Activated CD4-positive, alpha-beta T cell treated with anti-CD3 and anti-CD28 coated beads, Interleukin-2, amount 50 U/mL, for 4 hours (primary cell): ENCODE measurements at places on chromosomes 11 and 22.

- DNase-seq: no peak
Measured at GRCh38 chr11:134614141-134614540, 202.1 kb upstream of the B3GAT1 start.

- peak; percentile 51 for DNase-seq
Measured at GRCh38 chr11:61083601-61084147, 18.6 kb upstream of the CD5 start.

DNA sequence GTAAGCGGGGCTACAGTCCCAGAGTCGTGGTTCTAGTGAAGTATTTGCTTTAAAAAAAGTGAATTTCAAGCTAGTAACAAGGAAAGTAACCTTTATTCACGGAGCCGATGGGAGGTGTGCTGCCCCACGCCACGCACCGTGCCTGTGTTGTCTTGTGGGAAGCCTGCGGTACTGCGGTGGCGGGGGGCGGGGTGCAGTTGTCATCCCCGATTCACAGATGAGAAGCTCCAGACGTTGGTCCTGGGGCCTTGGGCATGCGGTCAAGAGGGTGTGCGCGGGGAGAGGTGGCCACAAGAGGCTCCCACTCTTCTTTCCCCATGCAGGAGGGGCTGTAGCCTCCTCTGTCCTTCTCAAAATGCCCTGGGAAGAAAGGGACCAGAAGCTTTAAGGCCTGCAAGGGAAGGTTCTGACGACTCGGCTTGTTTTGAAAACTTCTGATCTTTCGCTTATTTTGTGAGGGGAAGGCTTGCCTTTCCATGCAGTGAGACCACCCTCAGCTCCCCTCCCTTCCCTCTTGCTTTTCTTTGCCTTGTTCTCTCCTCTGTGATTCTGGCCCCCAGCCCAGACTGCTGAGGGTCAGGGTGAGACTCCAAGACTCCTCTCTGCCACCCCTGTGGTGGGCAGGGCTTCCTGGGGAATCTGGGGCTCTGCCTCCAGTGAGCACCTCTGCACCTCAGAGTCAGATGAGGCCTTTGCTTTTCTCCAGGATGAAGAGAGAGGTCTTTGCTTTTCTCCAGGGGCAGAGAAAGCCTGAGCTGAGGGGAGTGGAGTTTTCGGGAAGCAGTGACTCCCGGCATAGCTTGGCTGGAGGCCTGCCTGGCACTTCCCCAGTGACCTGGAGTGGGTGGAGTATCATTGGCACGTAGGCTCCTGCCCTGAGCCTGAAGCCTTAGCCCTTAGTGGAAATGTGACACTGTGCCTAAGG is 6.2 kb downstream of the GLB1L3 start:
- DNase-seq: no peak

- DNase-seq: no peak
Measured at GRCh38 chr11:40183073-40184064, 1276.1 kb downstream of the LRRC4C start.

GRCh38 chr22:45639747-45640102 is 31.9 kb upstream of the ATXN10 start:
- no peak for DNase-seq

DNA sequence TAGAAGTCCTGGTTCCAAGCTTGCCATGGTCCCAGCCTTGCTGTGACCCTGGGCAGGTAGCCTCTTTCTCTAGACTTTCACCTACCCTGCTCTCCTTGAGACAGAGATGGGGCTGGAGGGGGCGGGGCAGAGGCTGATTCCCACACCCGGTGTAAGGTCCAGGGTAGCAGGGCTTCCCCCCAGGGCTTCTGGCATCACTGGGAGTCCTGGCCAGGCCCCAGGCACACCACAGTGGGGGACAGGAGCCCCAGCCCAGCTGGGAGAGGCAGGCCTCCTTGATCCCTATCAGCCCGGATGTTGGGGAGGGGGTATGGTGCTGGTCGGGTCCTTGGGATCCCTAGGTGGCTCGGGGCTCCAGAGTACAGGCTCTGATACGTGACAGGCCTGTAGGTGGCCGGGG is 1.7 kb upstream of the NUDT8 start:
- DNase-seq: no peak

DNA sequence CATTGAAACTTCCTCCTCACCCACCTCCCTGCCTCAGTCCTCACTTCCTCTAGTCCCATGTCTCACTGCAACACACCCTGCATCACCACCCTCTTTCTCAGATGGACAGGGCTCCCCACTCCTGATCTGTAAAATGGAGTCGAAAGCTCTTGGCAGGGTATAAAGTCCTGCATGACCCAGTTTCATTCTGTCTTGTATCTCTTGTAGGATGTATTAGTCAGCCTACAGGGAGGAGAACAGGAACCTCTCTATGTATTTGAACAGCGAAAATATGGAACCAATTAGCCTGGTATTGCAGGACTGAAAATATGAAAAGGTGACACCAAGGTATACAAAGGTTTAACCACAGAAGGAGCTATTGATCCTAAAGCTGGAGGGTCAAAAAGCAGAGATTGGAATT is 156.9 kb upstream of the SNX19 start:
- no peak for DNase-seq

DNA sequence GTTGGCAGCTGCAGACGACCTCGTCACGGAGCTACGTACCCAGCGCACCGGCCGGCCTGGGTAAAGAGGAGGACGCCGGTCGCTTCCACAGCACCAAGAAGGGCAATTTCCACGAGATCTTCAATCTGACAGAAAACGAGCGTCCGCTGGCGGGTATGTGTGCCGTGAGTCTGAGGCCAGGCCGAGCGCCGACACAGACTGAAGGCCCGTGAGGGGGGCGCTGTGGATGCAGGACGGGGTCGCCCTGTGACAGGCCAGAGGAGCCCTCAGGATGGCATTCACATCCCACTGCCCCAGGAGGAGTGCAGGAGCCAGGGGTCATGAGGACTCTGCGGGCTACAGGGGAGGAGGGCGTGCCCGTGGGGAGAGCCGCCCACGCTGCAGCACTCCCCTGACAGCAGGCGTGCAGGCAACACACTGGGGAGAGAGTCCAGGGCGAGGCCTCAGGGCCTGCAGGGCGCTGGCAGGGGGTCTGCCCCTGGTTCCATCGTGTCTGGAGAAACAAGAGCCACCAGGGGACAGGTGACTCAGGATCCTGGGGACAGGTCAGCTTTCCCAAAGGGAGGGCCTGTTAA is 53.6 kb downstream of the GRAMD4 start:
- DNase-seq: peak; percentile 51

GRCh38 chr11:131370090-131370751 is at the start of gene NTM:
TSS of gene NTM (plus strand) at chr11:131370615.
- DNase-seq: no peak

GRCh38 chr11:121113611-121114010 is 12.6 kb downstream of the TECTA start:
- DNase-seq: no peak

DNA sequence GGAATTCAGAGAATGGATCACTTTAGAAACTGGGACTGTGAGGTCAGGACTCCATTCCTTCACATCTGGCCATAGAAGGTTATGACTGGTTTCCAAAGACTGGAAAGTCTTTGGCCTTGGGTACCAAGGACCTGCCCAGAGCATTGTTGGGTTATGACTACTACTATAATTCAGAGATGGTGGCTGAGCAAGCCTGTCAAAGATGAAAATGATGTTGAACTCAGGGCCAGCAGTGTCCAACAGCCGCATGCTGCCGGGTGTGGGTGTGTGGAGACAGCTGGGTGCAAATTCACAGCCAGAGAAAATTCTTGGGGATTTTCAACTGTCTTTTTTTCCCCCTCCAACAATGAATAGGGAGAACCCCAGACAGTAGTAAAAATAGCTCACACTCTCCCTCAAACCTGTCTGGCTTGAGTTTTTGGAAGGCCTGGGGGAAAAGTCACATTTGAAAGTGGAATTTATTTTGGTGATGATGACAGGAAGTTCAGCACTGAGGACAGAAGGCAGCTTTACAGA is 166.8 kb upstream of the NCAM1 start:
- DNase-seq: no peak
